ENCODE measurements at places on chromosomes 12 and 14.

GRCh38 chr14:103548463-103549351 lies 13.8 kb downstream of the BAG5 start:
- no peak for DNase-seq

DNA sequence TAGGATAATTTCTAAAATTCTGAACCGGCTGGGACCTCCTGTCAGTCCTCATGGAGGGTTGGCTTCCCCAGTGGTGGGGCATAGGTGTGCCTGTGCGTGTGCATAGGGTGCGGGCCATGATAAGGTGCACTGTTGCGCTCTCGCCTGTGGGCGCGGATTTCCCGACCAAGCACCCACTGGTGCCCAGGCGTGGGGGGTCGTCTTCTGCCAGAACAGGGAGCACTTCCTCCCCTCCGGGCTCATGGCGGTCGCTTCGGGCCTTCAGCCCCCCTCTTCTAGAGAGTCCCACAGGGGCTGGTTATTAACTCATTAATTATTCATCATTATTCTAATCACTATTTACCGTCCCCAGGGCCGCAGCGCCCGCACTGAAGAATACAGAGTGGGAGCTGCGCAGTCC lies 2.8 kb downstream of the C1QL4 start:
- DNase-seq = no peak

GRCh38 chr12:1724250-1724649 lies 33.4 kb downstream of the ADIPOR2 start:
- DNase-seq = no peak

DNA sequence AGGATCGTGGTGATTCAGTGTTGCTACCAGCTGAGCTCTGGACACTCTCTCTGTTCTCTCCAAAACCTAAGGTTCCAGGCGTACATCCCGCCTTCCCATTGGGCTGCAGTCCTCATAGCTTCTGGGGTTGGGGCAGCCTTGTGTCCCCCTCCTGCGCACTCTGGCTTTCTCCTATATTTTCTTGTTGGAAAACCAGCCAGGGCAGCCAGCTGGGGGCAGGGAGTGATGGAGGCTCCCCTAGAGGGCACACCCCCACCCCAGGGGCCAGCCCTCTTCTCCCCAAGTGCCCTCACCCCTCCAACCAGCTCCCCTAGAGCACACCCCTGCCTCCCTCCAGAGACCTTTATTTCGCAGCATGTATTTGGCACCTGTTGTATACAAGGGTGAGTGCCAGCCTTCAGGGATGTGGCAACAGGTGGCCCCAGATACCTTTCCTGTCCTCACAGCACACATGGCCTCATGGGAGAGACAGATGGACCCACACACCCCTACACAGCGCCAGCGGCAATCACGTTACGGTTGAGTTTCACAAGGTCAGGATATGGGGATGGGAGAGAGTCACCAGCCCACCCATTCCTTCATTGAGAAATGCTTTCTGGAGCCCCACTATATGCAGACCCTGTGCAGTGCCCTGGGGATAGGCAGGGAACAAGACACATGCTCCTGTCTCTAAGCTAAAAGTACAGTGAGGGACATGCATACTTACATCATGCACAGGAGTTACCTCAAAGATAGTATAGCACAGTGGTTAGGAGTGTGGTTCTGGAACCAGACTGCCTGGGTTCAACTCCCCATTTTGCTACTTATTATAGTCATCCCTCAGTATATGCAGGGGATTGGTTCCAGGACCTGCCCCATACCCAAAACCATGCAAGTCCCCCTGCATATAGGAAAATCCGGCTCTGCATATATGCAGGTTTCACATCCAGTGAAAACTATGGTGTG lies 141.1 kb downstream of the PHETA1 start:
- no peak for DNase-seq

GRCh38 chr12:107396991-107397390 lies 288.6 kb upstream of the PWP1 start:
- no peak for DNase-seq

DNA sequence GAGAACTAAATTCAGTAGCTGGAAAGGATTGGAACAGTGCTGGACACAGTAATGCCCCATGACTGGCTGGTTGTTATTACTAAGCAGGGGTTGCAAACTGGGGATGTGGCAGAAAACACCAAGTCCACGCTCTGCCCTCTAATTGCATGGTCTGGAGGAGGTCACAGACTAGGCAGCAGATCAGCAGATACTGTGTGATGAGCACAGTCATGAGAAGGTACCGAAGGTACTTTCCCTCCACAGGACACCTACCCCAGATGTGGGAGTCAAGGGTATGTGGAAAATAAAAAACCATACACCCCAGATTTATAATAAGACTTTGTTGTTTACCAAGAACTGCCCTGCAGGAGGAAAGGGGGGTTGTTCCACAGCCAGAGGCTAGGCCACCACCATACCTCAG lies 175.3 kb downstream of the PELI2 start:
- no peak for DNase-seq

- DNase-seq = no peak
Measured at GRCh38 chr12:3923021-3923420, 49.8 kb upstream of the PARP11 start.

DNA sequence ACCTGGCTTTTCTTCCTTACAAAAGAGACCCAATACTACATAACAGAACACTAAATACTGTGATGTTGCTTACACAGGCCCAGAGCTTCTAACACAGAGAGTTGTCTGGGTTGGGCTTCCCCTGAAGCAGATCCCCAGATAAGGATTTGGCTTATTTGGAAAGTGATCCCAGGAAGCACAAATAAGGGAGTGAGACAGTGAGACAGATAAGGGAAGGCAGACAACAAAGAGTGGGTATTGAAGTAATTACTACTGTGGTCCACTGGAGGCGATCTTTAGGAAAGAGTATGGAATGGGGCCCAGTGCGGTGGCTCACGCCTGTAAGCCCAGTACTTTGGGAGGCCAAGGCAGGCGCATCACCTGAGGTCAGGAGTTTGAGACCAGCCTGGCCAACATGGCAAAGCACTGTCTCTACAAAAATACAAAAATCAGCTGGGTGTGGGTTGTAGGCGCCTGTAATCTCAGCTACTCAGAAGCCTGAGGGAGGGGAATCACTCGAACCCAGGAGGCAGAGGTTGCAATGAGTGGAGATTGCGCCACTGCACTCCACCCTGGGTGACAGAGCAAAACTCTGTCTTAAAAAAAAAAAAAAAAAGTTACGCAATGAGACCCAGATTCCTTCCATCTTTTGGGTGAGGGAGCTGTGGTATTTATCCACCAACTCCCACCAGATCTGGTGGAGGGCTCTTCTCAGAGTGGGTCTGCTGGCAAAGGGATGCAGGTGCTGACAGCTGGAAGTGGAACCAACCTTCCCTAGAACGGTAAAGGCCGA lies 10.2 kb upstream of the C12orf43 start:
- DNase-seq = no peak

- no peak for DNase-seq
Measured at GRCh38 chr12:89621521-89621920, 87.1 kb downstream of the ATP2B1 start.

- DNase-seq = no peak
Measured at GRCh38 chr12:64082866-64083268, 139.2 kb downstream of the KICS2 start.

DNA sequence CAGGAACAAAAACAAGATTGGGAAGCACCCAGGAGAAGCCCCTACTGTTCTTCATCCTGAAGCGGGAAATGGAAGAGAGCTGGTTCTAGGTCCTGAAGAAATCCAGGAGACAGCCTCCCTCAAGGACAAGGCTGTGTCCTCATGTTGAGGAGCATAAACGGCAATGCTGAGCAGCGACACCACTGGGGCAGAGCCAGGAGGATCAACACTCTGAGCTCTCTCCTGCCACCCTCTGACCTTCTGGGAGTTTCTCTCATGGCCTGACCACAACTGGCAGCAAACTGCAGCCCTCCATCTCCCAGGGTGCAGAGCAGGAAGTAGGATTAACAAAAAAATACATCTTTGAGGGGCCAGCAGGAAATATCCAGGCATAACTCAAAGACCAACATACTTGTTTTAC lies 1292.2 kb upstream of the TMEM132C start:
- DNase-seq = no peak

Measured in cerebellar cortex (tissue), 1 donor.